ENCODE measurements at places on chromosomes 12 and 14. TPM values are rescaled to one million over a fixed set of nuclear protein-coding genes. Genes with fewer than 3 reads are reported as not detected.
A peak's percentile ranks its signal among the peaks of the same experiment; 100 is the strongest.

GRCh38 chr12:91778938-91779400, 366.7 kb downstream of the BTG1 start:
- DNase-seq: peak; percentile 83

Gene RFX4
- polyA plus RNA-seq: not detected

Gene BBOF1
- 3.0 TPM for polyA plus RNA-seq

DNA sequence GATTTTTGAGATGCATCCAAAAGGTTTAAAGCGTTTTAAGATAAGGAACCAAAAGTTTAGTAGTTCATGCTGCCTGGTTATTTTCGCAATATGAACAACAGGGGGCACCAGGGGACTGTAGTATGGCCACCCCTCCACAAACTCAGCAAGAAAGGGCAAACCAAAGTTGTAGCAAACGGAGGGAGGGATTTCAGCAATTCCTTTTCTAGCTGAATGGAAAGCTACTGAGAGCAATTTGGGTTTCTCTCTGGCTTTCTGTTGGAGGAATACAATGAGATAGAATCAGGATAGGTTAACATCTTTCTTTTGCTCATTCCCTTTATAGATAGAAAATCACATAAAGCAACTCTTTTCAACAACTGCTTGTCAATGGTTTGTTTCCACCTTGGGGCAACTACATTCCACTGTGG, 62.5 kb downstream of the DRAM1 start:
- peak; percentile 84 for DNase-seq

GRCh38 chr12:102394200-102394599, 86.2 kb downstream of the IGF1 start:
- no peak for DNase-seq

All from fibroblast of lung (primary cell).